ENCODE measurements at places on chromosomes 11 and 22.

DNA sequence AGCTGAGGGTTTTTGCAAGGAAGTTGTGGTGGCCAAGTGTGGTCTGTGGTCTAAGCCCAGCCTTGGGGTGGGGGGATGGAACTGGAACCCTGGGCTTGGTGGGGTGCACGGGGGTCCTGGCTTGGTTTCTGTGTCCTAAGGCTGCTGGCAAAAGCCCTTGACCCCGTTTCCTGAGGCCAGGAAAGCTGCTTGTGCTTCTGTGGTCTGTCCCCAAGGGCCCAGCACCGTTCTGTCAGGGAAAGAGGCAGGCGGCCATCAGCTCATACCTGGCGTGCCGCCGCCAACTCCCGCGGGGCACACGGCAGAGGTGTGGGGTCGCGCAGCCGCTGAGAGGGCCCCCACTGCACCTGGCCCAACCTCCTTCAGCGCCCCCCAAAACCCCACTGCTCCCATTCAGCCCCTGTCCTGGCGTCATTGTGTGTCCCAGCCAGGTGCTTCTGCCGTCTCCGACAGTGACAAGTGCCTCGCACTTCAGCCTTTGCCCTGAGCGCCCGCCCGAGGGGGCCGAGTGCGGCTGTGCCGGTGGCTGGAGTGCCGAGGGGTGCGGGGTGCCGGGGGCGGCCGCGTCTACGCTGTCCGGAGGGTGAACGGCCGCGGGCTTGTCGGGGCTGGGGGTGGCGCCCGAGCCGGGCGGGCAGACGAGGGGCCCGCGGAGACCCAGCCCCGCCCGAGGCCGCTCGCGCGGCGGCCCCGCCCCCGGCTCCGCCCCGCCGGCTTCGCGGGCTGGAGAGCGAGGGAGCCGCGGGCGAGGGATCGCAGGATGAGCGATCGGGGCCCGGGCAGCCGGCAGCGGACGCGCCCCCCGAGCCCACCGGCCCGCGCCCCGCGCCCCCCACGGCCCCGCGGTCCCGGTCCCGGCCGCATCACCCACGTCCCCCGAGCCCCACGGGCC, at the start of gene CNIH2:
Gene CNIH2, plus strand, starts transcription at position 705 of the 892 bp plus-strand sequence. CDS start 282 bp downstream, outside the sequence.
- DNase-seq = peak; percentile 22

GRCh38 chr11:88415495-88415894, 78.0 kb upstream of the CTSC start:
- no peak for DNase-seq

GRCh38 chr22:43861529-43861928, 784 bp downstream of the SULT4A1 start:
- peak; percentile 26 for DNase-seq

- no peak for DNase-seq
Measured at GRCh38 chr11:73386546-73386945, 10.3 kb downstream of the RELT start.

DNA sequence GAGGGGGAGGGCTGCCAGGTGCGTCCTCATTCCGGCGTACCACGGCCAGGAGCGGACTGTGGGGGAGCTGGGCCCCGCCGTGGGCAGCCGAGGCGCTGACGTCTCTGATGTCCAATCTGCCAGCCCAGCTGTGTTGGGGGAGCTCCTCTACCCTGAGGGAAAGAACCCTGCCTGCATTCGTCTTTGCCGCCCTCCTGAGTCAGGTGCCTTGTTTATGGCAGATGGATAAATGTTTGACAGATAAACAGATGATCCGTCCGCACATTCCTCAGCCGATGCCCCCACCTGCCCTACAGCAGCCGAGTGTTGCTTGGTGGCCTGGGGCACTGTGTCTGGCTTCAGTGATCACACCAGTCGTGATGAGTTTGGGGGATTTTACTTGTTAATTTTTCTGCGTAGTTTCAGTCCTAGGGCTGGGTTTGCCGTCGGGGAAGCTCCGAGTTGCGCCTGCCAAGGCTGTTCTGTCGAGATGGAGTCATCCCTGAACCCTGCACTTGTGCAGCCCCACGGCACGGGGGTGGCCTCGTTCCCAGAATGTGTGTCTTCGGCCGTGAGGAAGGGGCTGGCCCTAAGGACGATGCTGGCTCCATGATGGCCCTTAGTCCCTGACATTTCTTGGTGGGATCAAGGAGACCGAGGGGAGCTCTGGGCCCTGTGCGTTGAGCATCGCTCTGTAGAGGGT, 1083.9 kb downstream of the BRD1 start:
- DNase-seq = no peak
